ENCODE measurements at places on chromosomes 16 and 17.
A peak's percentile ranks its signal among the peaks of the same experiment; 100 is the strongest.

- no peak for DNase-seq
Measured at GRCh38 chr17:79952265-79952877, 83.3 kb downstream of the TBC1D16 start.

GRCh38 chr16:66878067-66878466 is 2.2 kb upstream of the PDP2 start:
- no peak for DNase-seq

GRCh38 chr17:45924332-45924820 is 30.0 kb downstream of the MAPT start:
- DNase-seq: peak; percentile 31

- no peak for DNase-seq
Measured at GRCh38 chr17:39597372-39598046, 10.2 kb downstream of the NEUROD2 start.

DNA sequence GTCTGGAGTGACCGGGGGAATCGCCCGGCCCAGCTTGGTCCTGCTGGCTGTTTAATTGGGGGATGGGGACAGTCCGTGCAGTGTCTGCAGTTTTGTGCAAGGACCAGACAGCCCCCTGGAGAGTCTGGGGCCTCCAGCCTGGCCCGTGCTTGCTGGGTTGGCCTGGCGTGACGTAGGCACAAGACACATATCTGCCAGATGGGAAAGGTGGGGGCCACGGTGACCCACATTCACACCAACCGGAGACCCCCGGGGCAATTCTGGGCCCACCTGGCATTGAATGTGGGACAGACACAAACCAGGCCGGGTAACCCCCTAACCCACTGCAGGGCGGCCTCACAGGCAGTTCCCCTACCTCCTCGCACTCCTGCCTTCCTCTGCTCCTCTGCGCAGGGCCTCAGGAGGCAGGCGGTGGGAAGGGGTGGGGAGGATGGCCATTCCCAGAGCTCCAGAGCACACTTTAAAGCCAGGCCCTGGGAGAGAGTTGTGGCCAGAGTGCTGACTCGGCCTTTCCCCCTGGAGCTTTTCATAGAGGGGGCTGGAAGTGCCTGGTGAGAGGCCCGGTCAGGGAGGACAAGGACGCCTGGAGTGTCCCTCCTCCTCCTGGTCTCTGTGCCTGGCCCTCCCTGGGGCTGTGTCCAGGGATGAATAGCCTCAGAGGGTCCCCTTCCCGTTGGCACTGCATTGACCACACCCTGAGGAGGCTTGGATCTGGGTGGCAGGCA is 1.5 kb downstream of the MRC2 start:
- peak; percentile 64 for DNase-seq
